ENCODE measurements at places on chromosomes 7 and 10.

GRCh38 chr7:96685353-96685752 is 24.3 kb downstream of the SEM1 start:
- no peak for DNase-seq

GRCh38 chr10:920450-920849 is 11.1 kb downstream of the LARP4B start:
- DNase-seq = no peak

- no peak for DNase-seq
These were observed 390.0 kb downstream of the EXOC4 start for GRCh38 chr7:133642907-133643306.

DNA sequence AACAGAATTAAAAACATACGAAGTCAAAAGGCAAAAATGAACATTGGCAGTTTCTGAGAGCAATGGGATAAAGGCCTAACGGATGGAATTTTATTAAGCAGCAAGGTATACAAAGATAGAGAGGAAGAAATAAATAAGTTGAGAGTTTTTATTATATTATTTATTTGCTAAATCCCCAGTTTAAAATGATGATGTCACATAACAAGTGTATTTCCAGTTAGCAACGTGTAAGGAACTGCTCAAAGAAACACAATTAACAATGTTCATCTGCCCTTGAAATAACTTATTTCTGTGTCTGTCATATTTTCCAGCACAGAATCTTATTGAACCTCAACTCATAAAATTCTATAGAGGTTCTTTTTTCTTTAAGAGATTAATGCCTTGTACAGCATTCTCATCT is 108.6 kb upstream of the TMEM106B start:
- DNase-seq = no peak

- DNase-seq = no peak
These were observed 369.7 kb upstream of the NPVF start for GRCh38 chr7:25597946-25598345.

- DNase-seq = no peak
These were observed 3.3 kb upstream of the PWWP2B start for GRCh38 chr10:132393695-132394181.

GRCh38 chr7:31093282-31093681 is 41.2 kb downstream of the ADCYAP1R1 start:
- DNase-seq = no peak

- DNase-seq = no peak
These were observed 9.9 kb downstream of the TASOR2 start for GRCh38 chr10:5694573-5694972.

DNA sequence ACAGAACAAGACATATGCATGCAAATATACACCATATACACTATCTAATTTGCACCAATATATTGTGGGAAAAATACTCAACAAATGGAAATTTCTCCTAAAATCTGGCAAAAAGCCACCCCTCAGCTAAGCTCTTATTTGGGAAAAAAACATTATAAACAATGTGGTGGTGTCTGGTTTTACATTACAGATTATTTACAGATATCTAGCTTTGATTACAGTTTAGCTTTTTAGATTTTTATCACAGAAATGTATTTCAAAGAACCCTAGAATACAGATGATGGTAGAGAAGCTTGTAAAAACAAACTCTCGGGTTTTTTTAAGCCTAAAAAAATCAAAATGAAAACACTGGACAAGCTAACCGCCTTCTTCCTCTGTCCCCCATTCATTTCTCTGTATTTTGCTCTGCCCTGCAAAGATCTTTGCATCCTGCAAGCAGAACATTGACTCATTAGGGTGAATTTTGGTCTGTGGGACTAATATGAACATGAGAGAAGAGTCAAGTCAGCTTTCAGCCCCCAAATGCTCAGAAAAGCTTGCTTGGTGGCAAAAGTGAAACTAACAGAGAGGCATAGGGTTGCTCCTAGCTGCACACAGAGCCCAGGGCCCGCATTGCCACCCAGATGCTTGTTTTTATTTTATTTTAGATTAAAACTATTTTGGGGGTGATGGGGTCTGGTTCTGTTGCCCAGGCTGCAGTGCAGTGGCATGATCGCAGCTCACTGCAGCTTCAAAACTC is 88.8 kb upstream of the LYZL1 start:
- no peak for DNase-seq

GRCh38 chr10:104057717-104058116 is 28.0 kb downstream of the COL17A1 start:
- no peak for DNase-seq

- no peak for DNase-seq
These were observed 99.2 kb downstream of the SUGCT start for GRCh38 chr7:40234046-40234445.

GRCh38 chr7:2488272-2488645 is 12.1 kb upstream of the GRIFIN start:
- DNase-seq = no peak

- DNase-seq = no peak
These were observed 52.0 kb upstream of the VWC2 start for GRCh38 chr7:49721441-49721840.

GRCh38 chr10:32985775-32986350 is 27.8 kb upstream of the ITGB1 start:
- no peak for DNase-seq

DNA sequence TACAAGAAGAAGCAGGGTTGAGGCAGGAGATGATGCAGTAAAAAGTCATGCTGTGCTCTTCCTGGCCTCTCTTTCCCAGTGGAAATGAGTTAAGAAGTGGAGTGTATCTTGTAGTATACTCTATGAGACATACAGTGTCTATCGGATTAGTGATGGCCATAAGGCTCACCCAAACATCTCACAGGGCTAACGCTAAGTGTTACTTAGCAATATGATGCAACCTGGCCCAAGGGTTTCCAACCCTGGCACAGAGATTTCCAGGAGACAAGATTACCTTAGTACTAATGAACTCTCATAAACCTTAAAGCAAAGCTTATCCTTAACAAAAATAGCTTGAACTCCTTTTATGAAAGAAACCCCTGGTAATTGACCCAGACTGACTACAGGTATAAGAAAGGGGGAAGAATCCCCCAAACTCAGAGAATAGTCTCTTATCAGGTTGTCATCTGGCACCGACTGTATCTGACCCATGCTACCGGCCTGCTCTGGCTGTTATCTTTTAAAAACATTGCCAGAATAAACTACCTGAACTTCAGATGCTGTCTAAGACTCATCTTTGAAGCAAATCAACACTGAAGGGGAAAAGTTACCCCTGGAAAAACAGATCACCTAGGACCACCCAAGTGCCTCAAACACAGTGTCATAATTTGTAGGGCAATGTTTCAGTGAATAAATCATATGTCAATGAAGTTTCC is 1002.0 kb downstream of the REEP3 start:
- no peak for DNase-seq

DNA sequence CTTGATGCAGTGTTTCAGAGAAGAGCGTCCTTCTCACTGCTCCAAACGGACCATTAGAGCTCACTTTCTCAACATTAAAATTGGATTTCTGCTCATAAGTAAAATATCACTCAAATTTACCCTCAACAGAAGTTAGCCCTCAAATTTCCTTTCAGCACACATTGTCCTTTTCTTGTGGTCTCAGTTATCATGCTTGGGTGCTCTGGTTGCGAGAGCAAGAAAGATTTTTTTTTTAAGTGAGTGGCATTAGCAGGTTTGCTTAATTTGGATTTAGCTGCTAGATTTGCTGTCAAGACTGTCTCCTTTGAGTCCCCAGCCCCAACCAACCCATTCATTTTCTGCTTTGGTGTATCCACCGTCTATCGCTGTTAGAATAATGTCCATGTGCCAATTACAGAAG is 2.6 kb upstream of the CH25H start:
- DNase-seq = no peak

DNA sequence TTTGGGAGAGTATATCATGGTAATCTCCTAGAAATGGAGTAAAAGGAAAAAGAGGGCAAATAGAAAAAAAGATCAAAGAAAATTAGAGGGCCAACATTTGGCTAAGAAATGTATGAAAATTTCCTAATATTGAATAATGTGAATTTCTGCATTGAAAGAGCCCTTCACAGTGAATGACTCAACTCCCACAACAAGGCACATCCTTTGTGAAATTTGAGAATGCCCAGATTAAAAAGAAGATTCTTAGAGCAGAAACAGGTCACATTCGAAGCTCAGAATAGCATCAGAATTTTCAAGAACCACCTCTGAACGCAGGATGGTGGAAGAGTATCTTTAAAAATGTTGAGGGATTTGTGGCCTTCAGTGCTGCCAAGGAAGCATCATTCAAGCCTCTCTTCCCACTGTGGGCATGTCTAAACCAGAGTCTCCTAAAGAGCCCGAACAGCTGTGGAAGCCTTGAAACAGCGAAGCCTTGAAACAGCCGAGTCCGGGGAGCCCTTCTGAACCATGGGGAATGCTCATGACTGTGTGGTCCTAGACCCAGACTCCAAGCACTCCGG is 43.6 kb downstream of the GUSB start:
- no peak for DNase-seq

DNA sequence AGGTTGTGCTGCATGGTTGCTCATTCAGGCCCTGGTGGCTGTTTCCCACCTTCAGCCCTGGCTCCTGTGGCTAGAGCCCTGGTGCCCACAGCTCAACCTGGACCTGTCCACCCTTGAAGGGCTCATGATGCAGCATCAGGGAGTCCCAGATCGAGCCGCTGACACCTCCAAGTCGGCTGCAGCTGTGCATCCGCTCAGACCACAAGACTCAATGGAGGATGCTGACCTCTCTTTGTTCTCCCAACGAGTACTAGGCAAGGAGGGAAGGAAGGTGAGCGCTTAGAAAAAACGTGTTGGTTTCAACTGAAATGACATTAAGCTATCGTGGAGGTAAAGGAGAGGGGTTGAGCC is 9.5 kb upstream of the C10orf95 start:
- DNase-seq = no peak

DNA sequence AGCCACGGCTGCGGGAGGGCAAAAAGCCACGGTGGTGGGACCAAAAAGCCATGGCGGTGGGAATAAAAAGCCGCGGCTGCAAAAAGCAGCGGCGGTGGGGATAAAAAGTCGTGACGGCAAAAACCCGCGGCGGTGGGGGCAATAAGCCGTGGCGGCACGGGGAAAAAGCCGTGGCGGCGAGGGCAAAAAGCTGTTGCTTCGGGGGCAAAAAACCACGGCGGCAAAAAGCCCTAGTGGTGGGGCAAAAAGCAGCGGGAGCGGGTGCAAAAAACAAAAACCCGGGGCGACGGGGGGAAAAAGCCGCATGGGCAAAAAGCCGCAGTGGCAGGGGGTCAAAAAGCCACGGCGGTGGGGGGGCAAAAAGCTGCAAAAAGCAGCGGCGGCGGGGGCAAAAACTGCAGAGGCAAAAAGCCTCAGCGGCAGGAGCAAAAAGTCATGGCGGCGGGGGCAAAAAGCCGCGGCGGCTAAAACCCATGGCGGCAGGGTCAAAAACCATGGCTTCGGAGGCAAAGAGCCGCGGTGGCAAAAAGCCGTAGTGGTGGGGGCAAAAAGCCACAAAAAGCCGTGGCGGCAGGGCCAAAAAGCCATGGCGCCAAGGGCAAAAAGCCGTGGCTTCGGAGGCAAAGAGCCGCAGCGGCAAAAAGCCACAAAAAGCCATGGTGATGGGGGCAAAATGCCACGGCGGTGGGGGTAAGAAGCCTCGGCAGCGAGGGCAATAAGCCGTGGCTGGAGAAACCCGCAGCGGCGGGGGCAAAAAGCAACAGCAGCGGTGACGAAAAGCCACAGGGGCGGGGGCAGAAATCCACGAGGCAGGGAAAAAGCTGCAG is 525.8 kb downstream of the ZNF33B start:
- DNase-seq = no peak

- no peak for DNase-seq
These were observed 146.3 kb downstream of the BAMBI start for GRCh38 chr10:28823501-28824075.

- no peak for DNase-seq
These were observed 8.5 kb upstream of the MAP3K8 start for GRCh38 chr10:30425336-30426075.

- DNase-seq = no peak
These were observed 63.5 kb downstream of the RABGEF1 start for GRCh38 chr7:66804001-66804400.

DNA sequence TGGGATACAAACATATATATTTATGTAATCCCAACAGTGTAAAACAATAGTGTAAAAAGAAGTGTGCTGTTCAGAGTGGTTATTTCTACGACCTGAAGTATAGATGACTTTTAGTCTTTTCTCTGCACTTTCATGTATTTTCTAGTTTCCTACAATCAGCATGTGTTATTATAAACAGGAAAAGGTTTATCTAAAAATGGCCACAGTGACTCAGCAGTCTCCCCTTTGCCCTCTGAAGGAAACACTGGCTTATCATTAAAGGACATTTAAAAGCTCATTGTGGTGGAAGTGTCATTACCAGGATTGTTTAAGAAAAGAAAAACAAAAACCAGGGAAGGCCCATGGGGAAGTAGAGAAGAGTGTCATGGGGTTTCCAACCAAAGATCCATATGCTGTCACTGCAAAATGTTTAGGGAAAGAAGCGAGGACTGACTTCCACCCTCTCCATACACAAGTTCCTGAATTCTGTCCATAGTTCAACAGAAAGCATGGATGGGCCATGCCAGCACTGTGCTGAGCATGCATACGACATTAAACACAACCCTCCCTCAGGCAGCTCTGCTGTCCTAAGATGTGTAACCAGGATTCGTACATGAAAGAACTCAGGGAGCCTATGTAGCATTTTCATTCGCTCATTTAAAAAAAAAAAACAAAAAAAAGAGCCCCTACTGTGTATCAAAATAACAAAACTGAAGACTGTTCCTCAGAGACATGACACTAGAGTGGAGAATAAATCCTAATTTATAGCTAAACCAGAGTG is 10.2 kb downstream of the CYREN start:
- no peak for DNase-seq

DNA sequence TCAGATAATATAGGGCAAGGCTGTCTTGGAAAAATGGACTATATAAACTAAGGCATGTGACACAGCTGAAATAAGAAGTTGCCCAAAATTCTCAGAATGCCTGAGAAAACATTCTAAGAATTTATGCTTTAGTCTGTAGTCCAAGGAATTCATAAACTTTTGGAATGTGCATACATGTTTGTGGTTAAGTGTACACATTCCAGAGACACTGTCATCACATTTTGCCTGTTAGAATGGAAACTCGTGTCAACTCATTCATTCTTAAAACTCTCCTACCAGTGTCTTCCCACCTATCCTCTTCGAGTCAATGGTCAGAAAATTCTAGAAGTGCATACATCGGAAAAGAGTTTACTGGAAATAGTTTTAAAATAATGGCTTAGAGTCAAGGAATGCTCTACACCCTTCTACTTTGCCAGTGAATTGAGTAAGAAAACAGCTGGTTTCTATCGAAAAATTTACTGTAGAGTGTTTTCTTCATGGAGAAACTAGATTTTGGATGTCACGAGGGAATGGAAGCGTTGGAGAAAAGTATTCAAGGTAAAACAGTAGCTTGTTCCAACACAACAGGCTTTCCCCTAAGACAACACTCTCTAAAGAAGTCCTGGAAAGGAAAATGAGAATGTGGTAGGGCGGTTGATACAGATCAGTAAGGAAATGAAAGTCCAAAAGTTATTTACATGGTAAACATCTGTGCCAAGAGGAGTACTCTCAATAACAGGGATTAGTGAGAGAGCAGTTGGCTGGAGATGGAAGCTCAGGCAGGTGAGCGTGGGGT is 1177.6 kb upstream of the C7orf33 start:
- DNase-seq = no peak

DNA sequence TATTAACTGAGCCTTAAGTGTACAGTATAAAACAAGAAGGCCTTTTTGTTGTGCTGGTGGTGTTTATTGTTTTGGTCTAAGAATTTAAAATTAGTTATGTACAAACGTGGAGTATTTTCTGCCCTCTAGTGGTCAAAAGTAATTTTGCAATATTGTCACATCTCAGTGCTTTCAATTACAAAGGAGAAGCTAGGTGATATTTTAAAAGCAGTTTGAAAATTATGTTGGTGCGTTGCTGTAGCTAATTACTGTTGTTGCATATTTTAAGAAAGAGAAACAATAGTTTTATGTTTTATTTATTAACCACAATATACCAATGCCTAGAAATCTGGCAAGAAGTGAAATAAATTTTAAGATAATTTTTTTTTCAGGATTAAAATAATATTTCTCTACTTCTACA is 11.4 kb downstream of the NPVF start:
- DNase-seq = no peak
